GM23248 (cell line): ENCODE measurements at places on chromosomes 6 and 20. TPM values are rescaled to one million over a fixed set of nuclear protein-coding genes. Genes with fewer than 3 reads are reported as not detected.

- no peak for DNase-seq
Measured at GRCh38 chr20:44696315-44696714, 18.9 kb upstream of the CCN5 start.

- DNase-seq: no peak
Measured at GRCh38 chr20:59736366-59736765, 132.0 kb downstream of the PHACTR3 start.

- DNase-seq: no peak
Measured at GRCh38 chr6:13846841-13847240, 32.5 kb upstream of the MCUR1 start.

- no peak for DNase-seq
Measured at GRCh38 chr6:109242029-109242428, 140.2 kb downstream of the CD164 start.

- DNase-seq: no peak
Measured at GRCh38 chr6:13638626-13639025, 23.5 kb downstream of the NOL7 start.

DNA sequence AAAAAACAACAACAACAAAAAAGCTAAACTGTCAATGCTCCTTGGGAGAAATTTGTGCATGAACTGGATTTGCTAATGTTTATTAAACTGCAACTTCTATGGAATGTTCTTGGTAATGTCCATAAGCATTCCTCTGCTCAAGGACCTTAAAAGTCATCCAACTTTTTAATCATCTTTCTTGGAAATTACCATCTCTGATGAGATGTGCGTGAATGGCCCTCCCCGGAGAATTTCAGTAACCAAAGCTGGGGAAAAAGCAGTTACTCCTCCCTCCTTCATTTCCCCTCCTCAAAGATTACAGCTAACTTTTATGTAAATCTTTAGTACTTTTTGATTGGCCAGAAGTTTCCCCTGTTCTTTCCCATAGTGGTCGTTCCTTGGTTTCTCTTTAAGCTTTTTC is 5.2 kb downstream of the TBCC start:
- peak; percentile 50 for DNase-seq

DNA sequence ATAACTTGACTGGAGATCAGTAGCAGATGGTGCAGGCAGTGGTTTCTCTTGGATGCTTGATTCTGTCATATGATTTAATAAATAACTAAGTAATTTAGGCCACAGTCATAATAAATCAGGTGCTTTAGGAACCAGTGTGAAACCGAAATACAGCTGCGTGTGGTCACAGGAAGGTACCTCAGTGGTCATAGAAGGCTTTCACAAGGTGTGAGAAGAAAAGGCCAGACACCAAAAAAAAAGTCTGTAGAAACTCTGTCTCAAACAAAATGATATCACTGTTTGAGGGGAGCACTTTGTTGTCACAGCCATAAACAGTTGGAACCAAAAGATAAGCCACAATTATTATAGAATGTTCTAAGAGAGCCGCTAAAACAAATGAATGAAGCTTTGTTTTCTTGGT is 56.5 kb downstream of the ARMC2 start:
- DNase-seq: no peak

- DNase-seq: no peak
Measured at GRCh38 chr20:48837014-48837413, 9.2 kb upstream of the PREX1 start.

- no peak for DNase-seq
Measured at GRCh38 chr6:89790403-89790802, 29.2 kb downstream of the MDN1 start.

DNA sequence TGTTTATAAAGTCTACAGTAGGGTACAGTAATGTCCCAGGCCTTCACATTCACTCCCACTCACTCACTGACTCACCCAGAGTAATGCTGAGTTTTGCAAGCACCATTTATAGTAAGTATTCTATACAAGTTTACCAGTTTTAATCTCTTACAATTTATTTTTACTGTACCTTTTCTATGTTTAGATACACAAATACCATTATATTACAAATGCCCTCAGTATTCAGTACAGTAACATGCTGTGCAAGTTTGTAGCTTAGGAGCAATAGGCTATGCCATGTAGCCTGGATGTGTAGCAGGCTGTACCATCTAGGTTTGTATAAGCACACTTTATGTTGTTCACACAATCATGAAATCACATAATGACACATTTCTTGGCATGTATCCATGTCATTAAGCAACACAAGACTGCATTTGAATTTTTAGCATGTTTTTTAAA is 673.6 kb downstream of the CD109 start:
- peak; percentile 91 for DNase-seq

GRCh38 chr20:46833360-46833759 is 61.3 kb upstream of the EYA2 start:
- DNase-seq: no peak

DNA sequence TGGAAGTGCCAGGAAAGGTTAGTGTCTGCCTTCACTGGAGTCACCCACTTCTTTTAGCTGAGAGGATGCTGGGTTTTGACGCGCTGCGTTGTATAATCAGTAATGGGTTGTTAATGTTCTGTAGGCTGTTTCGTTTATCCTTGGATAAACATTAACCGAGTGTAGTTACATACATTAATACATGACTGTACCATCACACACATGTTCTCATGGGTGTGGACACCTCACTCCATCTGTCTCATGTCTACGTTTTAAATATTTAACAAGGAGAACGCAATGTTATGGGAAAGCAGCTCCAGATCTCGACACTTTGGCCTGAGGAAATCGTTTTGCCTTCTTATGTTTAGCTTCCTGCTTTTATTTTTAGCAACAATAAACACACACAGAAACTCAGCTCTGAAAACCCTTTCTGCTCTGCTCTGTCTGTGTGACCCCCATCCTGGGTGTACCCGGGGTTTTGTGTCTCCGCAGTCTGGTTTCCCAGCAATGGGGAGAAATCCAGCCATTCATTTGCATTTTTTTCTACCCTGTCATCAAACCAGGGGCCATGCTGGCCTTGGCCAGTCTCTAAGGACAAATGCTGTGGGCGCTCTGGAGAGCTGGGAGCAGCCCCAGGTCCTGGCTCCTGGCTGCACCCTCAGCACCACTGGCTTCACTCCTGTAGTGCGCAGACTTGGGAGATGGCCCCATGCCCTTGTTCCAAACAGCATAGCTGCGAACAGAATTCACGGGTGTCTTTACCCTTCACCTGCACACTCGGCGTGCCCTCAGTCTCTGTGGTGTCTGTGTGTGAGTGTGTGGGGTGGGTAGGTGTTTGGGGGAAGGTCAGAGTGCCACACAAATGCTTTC is 110.8 kb downstream of the ERMARD start:
- no peak for DNase-seq

GRCh38 chr6:92763680-92764079 is 655.7 kb downstream of the EPHA7 start:
- DNase-seq: no peak

DNA sequence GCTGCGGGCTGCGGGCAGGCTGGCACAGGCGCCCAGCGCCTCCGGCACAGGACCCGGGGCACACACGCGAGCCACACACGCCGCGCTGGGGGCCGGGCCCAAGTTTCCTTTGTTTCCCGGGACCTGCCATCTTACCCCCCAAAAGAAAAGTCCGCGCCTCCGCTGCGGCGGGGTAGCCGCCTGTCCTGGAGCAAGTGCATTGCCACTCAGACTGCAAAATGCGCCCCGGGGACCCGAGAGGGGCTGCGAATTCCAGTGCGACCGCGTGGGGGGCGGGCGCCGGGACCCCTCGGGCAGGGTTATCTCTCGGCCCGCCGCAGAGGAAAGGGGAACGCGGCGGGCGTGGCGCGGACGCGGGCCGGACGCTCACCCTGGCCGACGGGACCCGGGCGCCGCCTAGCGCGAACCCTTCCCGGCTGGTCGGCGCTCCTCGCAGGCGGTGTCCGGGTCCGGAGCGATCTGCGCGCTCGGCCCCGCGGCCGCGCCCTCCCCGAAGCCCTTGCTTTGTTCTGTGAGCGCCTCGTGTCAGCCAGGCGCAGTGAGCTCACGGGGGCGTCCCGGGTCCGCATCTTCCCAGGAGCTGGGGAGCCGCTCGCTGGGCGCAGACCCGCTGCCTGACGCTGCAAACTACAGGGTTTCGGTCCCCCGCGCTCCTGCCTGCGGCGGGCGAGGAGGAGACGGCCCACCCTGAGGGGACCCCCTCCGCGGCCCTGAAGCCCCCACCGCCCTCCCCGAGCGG is 639 bp upstream of the CD24 start:
- peak; percentile 36 for DNase-seq

GRCh38 chr6:152087701-152088100 is 280.2 kb downstream of the ESR1 start:
- DNase-seq: no peak

DNA sequence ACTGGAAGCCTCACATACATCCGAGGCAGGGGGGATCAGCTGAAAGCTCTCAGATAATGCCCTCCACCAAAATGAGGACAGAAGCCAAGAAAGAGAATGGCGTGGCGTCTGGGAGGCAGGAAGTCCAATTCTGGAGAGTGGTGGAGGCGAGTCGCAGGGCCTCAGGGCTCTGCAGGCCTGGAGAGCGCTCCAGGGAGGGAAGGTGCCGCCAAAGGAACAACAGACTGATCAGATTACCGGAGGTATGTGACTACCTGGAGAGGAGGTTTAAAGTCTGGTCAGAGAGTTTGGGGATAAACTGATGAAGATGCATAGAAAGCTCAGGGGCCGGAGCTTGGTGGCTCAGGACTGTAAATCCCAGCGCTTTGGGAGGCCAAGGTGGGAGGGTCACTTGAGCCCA is 11.2 kb upstream of the IP6K3 start:
- DNase-seq: no peak

GRCh38 chr20:17794400-17794799 is 94.6 kb downstream of the BANF2 start:
- no peak for DNase-seq

DNA sequence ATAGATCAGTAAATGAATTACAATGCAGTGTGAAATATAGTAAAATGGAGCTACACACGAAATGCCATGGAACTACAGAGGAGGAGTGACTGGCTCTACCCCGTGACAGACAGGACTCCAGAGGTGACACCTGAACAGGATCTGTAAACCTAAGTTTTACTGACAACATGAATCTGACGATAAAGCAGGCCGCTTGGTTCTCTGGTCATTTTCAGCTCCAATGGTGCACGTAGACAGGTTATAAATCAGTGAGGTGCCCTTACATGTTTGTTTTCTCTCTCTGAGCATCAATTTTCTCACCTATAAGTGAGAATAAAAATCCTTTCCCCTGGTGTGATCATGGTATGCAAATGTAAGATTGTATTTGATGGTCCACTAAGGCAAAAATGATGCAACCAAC is 301.7 kb upstream of the PLN start:
- DNase-seq: no peak

DNA sequence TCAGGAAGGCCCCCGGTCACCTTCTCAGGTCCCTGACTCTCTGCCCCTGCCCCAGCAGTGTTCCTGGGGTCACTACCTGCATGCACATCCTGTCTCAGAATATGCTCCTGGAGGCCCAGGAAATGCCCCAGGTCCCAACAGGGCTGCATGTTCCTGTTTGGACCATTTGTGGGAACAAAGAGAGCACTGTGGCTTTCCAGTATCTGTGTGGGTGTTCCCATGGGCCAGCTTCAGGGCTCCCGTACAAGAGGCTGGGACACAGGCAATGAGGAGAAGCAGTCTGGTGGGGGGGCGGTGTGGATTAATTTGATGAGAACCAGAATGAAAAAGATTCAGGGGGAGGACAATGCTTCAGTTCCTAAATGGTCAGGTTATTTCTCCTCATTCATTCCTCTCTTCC is 61.5 kb upstream of the GGTLC1 start:
- no peak for DNase-seq

- no peak for DNase-seq
Measured at GRCh38 chr6:167227984-167228383, 63.1 kb upstream of the UNC93A start.

GRCh38 chr6:73028893-73029450 is 196.3 kb downstream of the KHDC1L start:
- DNase-seq: no peak

- DNase-seq: no peak
Measured at GRCh38 chr6:24249926-24250325, 107.9 kb downstream of the DCDC2 start.

DNA sequence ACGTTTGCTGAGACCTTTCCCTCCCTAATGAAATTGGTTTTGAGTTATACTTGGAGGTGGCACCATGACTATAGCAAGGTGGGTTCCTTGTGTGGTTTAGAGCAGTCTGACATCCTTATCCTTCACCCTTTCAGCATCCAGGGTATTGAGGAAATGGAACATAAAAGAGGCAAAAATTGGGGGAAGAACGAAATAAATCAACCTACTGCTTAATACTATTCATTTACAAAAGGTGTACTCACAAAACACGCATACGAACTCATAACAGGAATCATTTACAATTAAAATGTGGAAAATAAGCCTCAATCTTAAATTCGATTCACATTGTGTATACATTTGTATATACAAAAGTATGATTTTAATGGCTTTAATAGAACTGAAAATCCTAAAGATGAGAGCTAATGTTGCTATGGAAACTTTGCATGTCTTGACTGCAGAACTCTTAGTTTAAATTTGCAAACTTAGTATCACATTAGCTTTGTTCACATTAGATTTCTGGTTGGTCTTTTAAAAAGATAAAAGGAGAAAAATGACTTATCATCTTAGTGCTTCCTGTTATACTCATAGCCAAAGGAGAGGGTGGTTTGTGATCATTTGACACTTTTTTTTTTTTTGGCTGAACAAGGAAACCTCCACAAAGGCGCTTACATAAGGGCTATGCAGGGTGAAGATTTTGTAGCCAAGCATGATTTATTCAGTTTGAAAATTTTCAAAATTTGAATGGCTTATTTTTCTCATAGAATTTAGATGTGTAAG is 76.1 kb upstream of the ATXN1 start:
- peak; percentile 19 for DNase-seq

- no peak for DNase-seq
Measured at GRCh38 chr6:5723841-5724691, 282.7 kb downstream of the NRN1 start.

GRCh38 chr20:41180599-41181333 is 43.4 kb downstream of the PLCG1 start:
- DNase-seq: no peak

Gene PTPRK
- 23.1 and 34.5 TPM in 2 replicates for total RNA-seq

Gene ATP6V1G2
- total RNA-seq: 0.89 and 1.8 TPM in 2 replicates

Gene DEFB121
- not detected in 2 replicates for total RNA-seq

Gene DACT2
- total RNA-seq: not detected in 2 replicates

Gene PERP
- 24.8 and 28.5 TPM in 2 replicates for total RNA-seq

Gene THBD
- total RNA-seq: 15.6 and 15.7 TPM in 2 replicates

Gene OR12D3
- total RNA-seq: not detected in 2 replicates

Gene SLC4A11
- total RNA-seq: 0.63 and 0.65 TPM in 2 replicates

Gene DPPA5
- total RNA-seq: not detected in 2 replicates

Gene RNF39
- total RNA-seq: not detected in 2 replicates

Gene PI3
- total RNA-seq: 1.5 TPM in 1 of 2 replicates, not detected in the other

Gene CUL9
- total RNA-seq: 15.0 and 26.1 TPM in 2 replicates

Gene SLC22A2
- not detected in 2 replicates for total RNA-seq

Gene ANGPT4
- total RNA-seq: not detected in 2 replicates

Gene GPX5
- total RNA-seq: not detected in 2 replicates

Gene SPTLC3
- 1.1 and 5.5 TPM in 2 replicates for total RNA-seq
